NCI-H1105 treated with DMSO at 0.1 percent for 48 hours (cell line): ENCODE measurements at places on chromosomes 1 and 21.

DNA sequence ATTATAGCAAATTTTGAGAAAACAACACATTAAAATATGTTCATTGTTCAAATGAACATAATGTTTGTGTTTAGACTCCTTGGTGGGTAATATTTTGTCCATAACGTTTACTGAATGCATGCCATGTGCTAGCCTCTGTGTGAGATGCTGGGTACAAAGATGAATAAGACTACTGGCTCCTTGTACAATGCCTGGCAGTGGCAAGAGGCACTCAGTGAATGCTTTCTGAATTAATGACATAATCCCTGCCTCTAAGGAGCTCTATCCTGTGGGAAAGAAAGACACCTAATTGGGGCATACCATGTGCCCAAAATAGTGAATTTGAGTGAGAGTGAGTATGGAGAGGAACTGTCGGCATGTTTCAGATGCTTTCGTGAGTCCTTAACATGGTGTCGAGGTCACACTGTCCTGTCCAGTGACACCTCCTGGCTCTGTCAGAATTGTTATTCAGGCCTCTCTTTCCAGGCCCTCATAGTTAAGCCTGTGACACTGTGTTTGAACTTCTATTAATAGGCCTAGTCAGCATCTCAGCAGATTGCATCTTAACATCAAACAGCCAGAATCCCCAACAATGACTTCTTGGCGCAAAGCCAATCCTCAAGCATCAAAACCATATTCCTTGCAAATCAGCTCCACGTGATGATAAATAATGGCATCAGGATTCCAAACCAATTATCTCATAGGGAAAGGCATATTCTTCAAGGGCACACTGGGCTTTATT is 32.8 kb upstream of the S1PR1 start:
- peak; percentile 97 for DNase-seq

DNA sequence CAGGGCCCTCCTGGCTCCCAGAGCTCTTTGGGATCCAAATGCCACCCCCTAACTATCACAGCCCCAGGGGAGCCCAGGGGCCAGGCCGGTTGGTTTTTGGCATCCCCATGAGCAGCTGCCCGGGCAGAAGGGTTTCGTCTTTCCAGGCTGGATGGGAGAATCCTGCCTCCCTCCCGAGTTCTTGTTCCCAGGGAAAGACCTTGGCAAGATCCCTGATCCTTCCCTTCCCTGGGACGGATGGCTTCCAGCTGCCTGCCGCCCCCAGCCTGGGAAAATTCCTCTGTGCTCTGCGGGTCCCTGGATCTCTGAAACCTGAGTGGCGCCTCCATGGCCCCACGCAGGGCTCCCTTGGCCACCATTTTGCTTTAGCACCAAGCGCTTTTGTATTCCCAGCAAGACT is 55.6 kb downstream of the TAS1R2 start:
- no peak for DNase-seq

DNA sequence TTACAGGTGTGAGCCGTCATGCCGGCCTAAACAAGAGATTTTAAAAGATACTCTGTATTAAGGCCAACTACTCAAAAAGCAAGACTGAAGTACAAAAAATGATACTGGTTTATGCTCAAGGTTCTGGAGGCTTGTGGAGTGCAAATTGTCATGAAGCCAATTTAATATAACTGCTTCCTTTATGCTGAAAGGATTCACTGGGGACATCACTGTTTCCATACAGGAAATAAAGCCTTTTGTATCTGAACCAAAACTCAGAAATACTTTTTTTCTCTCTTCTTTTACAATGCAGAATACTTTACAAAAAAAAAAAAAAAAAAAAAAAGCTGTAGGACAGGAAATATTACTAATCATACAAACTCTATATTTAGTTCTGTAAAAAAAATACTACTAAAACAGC is 55.5 kb upstream of the CNN3 start:
- DNase-seq: no peak

- no peak for DNase-seq
Observed at GRCh38 chr1:88701275-88701674, 17.2 kb downstream of the PKN2 start.

- DNase-seq: no peak
Observed at GRCh38 chr1:71778940-71779339, 503.4 kb downstream of the NEGR1 start.
